HTR-8/SVneo (cell line): ENCODE measurements at places on chromosomes 3 and 15.

- DNase-seq, result no peak
Measured at GRCh38 chr3:178226094-178226493, 310.1 kb upstream of the KCNMB2 start.

DNA sequence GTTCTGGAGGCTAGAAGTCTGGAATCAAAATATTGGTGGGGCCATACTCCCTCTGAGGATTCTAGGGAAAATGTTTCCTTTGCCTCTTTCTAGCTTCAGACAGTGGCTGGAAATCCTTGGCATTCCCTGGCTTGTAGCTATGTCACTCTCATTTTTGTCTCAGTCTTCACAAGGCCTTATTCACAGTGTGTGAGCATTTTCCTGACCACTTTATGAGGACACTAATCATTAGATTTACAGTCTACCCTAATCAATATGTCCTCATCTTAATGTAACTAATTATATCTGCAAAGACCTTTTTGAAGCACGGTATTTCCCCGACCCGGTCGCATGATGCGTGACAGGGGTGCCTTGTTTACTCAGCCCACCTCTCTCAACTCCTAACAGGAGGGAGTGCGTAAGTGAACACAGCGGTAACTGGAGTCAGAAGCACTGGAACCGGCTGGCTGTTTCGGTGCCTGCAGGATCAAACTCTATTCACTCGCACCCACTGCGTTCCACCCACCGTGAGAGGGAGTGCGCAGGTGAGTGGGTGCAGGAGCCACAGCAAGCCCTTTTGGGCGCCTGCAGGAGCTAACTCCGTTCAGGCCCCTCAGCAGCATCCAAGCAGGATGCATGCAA, 155.0 kb downstream of the EPHA3 start:
- no peak for DNase-seq

GRCh38 chr3:183460081-183461055, 31.9 kb upstream of the MCF2L2 start:
- DNase-seq, result no peak

DNA sequence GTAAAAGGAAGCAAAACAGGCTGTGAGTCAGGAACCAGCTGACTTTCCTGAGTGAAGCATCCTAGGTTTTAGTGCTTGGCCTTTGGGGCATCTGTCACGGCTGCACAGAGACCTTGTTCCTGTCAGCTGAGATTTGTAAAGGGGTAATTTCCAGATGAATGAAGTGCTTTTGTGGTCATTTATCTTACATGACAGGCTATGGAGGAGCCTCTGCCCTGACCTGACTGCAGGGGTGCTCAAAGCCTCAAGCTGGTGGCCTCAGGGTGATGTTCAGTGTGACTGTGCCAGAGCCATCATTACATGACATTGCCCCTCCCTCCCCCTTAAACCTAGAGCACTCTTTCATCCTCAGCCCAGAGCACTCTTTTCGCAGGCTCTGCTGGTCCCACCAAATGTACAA, 132.5 kb downstream of the ARNT2 start:
- DNase-seq, result no peak

GRCh38 chr3:119331661-119332060, 37.5 kb downstream of the ARHGAP31 start:
- no peak for DNase-seq

GRCh38 chr3:184952671-184953070, 140.7 kb downstream of the VPS8 start:
- DNase-seq, result no peak

GRCh38 chr3:105174017-105174615, 192.6 kb upstream of the ALCAM start:
- DNase-seq, result no peak
